ENCODE measurements at places on chromosomes 1 and 21.

DNA sequence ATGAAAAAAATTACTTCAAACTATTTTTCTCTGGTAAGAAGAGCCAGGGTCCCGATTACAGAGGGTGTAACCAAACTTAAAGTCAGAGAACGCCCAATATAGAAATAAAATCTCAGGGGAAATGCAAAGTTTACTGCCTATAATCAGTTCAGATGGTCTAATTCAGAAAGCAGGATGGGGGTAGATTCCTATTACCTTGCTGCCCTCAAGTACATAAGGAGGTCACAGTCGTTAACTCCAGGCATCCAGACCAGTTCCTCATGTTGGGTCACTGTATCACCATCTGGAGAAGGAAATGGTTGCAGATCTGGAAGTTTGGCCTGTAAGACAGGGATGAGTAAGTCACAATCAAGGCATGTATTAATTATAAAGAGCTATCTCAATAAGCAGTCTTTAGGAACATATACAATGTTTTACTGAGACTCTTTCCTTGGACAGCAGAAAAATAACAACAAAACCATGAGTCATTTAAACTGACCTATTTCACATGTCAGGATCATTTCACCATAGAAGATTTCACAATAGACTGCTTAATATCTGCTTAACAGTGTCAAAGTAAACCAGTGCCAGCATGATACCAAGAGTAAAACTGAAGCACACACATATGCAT, 179.4 kb downstream of the SLC45A1 start:
- DNase-seq: no peak

DNA sequence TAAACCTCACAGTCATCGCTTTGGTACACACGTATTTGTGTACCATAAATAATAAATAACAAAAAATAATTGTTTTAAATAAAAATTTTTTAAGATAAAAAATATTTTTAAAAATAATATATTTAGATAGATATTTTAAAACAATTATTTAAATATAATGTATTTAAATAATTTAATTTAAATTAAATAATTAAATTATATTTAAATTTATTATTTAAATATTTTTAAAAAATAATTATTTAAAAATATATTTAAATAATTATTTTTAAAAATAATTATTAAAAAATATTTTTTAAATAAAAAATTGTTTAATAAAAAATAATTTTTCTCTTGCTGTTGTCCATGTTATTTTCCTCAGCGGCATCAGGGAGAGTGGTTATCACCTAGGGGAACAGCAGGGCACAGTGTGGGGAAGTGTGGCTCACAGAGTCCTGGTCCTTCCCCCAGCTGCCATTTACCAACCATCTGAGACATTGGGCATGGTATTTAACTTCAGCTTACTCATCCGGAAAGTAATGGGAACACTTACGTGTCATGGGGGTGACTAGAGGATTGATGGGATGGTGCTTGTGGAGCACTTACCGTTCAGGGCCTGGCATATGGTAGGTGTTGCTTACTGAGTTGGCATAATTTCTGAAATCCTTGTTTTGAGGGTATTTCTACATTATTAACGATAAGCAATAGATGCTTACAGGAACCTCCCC, 92.9 kb upstream of the TSPAN2 start:
- no peak for DNase-seq

GRCh38 chr1:5821540-5822176, 170.6 kb downstream of the NPHP4 start:
- no peak for DNase-seq

DNA sequence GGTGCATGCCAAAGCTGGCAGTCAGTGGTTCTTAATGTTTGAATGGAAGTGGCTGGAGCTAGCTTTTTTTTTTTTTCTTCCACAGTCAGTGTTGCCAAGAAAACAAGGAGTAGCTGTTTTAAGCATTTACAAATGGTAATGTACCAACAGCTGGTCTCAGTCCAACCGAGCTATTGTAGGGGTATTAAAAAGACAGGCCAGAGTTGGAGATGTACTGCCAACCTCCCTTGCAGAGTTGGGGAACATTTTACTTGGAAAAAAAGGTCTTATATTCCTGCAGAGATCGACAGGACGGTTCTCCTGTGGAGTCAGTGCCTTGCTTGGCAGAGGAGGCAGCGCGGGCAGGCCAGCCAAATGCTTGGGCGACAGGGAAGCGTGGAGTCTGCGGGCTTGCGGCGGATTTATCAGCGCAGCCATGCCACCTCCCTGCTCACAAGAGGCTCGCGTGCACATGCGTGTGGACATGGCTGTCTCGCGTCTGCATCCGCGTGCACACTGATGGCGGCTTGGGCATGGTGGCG, 338.1 kb downstream of the RPS6KC1 start:
- no peak for DNase-seq

- no peak for DNase-seq
Observed at GRCh38 chr1:232183266-232183800, 446.6 kb downstream of the SIPA1L2 start.

DNA sequence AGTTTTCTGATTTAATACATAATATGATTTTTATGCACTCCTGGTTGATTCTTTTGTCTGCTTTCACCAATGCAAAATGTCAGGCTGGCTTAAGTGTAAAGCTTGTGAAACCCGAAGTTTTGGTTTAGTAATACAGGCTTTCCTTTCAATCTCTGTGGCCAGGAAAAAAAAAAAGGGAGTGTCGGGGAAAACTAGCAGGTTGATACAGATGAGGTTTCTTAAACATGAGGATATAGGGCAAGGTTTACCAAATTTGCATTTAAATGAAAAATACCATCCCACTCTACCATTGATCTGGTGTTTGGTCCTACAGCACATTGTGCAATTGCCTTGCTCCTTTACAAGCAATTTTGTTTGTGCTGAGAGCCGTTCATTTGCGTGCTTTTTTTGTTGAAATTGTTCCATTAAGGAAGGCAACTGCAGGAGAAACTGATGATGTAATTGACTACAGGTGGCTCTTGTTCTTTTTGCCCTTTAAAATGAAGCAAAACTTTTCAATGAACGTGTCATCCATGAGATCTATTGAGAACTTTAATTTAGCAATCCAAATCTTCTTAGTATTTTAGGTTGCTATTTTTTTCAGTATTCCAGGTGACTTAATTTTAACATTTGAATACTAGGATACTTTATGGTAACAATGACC, 22.7 kb downstream of the CLIC6 start:
- no peak for DNase-seq

DNA sequence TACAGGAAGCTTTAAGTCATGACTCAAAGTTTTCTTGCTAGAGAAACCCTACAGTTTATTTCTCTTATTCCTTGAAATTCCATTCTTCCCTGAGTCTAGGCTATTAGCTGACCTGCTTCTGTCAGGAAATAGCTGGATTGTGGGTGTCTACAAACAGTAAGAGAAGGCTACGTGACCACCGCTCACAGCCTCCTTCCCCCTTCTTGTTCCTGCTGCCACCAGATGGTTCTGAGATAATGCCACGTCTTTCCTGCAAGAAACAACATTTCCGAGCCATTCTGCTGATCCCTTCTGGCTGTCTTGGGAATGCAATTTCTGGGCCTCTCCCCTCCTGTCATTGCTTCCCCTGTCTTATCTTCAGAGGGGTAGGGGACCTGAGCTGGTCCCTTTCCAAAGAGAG, 128.9 kb upstream of the SGIP1 start:
- no peak for DNase-seq

- DNase-seq: no peak
Observed at GRCh38 chr1:29245876-29246275, 9.6 kb downstream of the PTPRU start.

DNA sequence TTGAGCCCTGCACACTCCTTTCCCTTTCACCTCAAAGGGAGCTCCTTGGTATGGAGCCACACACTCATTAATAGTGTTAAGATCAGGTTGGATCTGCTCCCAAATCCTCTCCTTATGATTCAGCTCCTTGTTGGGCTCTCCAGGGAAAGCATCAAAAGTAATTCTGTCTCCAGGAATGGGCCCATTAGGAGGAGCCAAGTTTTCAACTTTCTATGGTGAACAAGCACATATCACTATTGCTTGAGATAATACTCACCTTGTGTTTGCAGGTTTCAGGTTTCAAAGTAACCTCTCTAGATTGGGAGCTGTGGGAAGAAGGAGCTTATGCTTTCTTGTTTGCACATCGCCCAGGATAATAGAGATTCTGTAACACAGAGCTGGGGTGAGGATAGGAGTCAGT, 164.8 kb downstream of the TNFSF18 start:
- DNase-seq: no peak

All from CD4-positive, alpha-beta T cell treated with Interleukin-10 for 1 hour (primary cell).